ENCODE measurements at places on chromosomes 4 and X. TPM values are rescaled to one million over a fixed set of nuclear protein-coding genes. Genes with fewer than 3 reads are reported as not detected.

GRCh38 chr4:55475394-55476243, 71.1 kb downstream of the CLOCK start:
- DNase-seq, result peak; percentile 2

The MAPK10 gene
- total RNA-seq, result not detected

DNA sequence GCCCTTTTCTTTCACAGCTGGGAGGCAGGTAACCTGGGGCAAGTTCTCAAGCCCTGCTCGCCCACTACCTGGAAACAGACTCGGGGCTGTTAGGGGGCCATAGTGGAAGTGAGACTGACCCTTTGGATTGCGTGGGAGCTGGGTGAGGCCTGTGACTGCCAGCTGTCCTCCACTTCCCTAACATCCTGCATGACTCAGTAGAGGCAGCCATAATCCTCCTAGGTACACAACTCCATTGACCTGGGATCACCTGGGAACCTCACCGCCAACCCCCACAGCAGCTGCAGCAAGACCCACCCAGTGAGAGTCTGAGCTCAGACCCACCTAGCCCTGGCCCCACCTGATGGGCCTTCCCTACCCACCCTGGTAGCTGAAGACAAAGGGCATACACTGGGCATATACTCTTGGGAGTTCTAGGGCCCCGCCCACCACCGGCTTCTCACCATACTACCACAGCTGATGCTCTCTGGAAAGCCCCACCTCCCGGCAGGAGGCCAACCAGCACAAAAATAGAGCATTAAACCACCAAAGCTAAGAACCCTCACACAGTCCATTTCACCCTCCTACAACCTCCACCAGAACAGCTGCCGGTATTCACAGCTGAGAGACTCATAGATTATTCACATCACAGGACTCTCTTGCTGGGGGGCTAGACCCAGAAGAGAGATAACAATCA, 61.1 kb upstream of the DCTD start:
- no peak for DNase-seq

DNA sequence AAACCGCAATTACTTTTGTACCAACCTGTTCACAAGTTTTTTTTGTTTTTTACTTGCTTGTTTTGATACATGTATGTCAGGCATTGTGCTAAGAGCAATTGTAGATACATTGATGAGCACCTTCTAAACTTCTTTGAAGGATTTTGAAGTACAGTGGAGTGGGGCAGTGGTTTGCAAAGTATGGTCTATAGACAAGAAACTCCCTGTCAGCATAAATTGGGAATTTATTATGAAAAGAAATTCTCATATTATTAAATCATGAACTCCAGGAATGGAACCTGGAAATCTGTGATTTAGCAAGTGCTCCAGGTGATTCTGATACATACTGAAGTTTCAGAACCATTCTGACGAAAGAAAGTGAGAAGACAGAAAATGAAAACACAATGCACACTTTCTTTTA, 733.4 kb downstream of the C4orf33 start:
- no peak for DNase-seq

DNA sequence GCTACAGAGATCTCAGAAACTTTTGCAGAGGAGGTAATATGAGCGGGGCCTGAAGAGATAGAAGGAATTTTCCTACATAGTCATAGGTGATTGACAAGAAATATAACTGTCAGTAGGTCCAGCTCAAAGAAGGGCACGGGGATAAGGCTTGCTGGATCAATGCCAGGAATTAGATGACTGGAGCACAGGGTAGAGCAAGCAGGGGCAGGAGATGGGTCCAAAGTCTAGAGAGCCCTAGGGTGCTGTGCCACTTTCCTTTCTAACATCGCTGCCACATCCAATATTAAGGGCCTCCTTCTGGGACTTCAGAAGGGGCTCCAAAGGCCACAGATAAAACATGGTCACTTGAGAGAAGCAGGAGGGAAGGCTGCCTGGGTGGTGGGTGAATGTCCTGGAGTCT, 402.2 kb downstream of the MID1IP1 start:
- no peak for DNase-seq

The TLR6 gene
- total RNA-seq, result 4.4 TPM

DNA sequence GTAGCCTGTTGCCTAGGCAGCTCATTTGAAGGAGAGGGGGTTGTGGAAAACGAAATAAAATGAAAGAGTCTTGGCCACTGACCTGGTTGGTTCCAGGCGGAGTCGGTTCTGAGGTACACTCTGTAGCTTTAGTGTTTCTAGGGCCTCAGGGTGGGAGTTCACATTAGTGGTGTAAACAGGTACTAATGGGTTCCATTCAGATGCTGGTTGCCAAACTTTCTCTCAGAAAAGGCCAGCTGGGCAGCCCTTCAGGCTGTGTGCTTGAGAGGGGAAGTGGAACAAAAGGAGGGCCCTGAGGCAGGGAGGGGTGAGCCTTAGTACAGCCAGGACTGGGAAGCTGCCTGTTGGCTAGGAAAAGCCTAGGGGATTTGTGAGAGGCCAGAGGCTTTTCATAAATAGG, 24.8 kb downstream of the NHSL2 start:
- no peak for DNase-seq

The SLAIN2 gene
- total RNA-seq, result 62.0 TPM

- no peak for DNase-seq
Measured at GRCh38 chrX:9555354-9555753, 90.5 kb downstream of the TBL1X start.

Measured in activated naive CD8-positive, alpha-beta T cell treated with anti-CD3 and anti-CD28 coated beads for 36 hours (primary cell).